ENCODE measurements at places on chromosomes 7 and 10.

- DNase-seq = no peak
These were observed 961 bp downstream of the SCRN1 start for GRCh38 chr7:29988424-29989256.

GRCh38 chr10:5595994-5596471, 70.4 kb downstream of the ASB13 start:
- no peak for DNase-seq

- DNase-seq = no peak
These were observed 32.9 kb upstream of the SLF2 start for GRCh38 chr10:100879741-100880360.

- no peak for DNase-seq
These were observed 225.8 kb upstream of the FAM3C start for GRCh38 chr7:121621937-121622336.

DNA sequence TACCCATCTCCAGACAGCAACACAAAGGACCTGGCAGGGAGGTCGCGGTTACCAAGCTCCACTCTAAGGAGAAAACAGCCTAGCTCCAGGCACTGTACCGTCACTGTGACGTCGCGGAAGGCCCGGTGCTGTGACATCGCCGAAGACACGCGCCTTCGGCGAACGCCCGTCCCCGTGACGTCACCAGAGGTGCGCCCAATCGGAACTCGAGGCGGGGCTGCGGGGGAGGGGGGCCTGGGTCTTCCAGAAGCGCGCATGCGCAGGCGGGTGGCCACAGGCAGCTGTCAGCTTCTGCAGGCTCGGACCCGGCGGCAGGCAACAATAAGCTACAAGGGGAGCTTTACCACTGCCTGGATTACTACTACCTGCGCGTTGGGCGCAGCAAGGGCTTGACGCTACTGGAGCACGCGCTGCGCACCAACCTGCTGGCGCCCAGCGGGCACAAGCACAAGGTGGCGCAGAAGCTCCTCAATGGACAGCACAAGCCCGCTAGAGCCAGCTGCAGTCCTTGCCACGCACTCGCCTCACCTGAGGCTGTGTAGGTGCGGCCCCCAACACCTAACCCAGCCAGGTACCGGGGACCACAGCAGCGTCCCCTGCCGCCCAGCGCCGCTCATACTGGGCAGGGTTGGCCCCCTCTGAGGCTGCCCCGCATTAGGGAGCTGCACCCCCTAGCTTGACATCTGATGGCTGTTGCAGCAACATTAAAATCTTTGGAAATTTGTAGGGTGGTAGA, 208.4 kb downstream of the TPST1 start:
- DNase-seq = peak; percentile 73

- no peak for DNase-seq
These were observed 8.2 kb downstream of the TWIST1 start for GRCh38 chr7:19109000-19109946.

DNA sequence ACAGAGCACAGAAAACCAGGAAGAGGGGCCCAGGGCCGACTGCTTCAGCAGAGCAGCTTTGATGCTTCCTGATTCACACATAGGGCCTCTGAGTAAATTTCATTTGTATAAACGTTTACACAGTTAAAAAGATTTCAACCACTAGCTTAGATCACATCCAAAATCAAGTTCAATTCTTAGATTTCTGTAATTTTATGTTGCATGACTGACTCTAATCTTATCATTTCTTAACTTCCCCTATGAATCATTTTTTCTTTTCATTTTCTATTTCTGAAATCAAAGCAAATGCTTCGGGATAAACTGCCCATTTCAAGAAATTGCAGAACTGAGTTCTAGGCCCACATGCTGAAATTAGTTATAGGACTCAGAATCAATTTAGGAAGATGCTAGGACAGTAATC, 224.7 kb downstream of the INHBA start:
- DNase-seq = no peak

DNA sequence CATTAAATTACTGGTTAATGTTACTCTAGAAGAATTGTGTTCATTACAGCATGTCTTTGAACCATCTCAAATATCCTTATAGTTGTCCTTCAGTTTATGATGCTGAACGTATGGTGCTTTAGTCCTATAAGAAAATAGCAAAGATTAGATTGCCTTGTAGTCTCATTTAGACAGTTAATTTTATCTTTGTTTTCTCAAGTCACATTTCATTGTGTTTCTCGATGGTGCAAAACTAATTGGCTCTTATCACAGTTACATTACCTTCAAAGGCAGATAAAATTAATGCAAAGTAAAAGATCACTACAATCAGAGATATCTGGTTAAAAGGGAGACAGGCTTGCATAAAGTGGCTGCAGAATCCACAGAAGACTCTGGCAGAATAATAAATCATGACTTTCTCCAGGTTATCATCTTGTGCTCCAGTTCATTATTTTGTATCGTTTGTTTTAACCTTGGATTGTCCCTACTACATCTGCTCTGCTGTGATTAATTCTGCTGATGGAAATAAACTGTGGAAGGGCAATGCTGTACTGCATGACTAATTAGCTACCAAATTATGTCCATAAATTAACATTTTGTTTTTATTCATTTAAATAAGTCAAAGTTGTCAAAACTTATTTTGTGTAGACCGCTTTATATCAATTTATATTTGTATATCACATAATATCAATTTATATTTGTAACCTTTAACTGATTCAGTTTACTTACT, 24.2 kb downstream of the PRPS1L1 start:
- no peak for DNase-seq

DNA sequence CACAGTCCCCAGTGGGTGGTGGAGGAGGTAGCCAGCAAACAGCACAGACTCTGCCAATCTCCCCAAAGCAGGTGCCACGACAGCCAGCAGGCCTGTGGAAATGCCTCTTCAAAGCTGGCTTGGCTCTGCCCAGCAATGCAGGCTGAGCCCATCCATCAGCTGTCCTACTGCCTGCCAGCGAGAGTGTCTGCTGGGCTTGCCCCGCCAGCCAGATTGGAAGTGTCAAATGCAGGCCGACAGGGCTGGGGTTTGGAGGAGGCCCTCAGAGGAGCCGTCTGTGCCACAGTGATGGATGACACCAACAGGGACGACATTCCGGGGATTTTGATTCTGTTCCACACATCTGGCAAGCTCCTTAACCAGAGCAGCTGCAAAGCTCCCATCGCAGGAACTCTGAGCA, 16.7 kb downstream of the HABP2 start:
- no peak for DNase-seq

DNA sequence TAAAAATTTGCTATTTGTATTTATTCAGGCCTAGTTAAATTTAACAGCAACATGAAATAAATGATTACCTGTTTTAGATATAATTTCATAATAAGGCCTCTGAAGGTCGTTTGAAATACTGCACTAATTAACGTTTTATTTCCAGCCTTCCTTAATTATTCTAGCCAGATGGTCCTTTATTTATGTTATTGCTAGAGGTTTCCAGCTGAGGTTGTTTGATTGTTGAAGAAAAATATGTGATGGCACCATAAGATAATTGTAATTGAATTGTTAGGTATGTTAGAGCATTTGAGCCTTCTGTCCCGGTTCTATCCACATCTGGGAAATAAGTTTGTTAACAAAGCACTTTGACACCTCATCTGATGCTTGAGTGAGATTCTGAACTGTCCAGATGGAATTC, 556.1 kb downstream of the ATRNL1 start:
- DNase-seq = no peak

DNA sequence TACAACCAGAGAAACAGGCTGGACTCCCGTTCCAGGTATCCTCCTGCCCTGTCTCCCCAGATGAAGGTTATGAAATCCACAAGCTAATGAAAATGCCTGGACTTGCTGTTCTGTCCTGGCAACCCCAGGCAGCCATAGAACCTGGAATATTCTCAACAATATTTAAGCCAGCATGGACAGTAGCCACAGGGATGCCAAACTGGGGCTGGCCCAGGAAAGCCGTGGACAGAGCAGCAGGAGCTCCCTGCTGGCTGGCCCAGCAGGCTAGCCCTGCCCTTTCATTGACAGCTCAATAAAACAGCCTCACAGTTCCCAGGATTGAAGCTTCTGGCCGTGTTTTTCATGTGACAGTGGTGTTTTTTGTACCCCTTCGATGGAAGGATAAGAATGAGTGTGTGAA, 230.6 kb downstream of the BMPER start:
- no peak for DNase-seq

DNA sequence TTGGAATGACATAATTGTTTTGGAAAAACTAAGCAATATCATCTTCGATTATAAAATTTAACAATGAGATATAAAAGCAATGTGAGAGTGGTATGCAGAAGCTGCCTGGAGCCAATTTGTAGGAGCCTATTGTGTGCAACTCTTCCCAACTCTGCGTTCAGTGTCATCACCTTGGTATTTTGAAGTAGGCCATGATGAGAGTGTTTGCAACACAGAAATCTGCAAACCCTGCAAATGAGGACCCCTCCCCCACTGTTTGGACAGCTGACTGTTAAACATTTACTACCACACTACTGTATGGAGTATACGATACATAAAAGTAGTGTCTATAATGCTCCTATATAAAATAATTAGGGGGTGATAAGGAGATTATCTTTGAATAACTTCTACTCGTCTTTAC, 531.3 kb downstream of the ATRNL1 start:
- DNase-seq = no peak

GRCh38 chr10:27500886-27501285, 3.2 kb upstream of the RAB18 start:
- DNase-seq = no peak

DNA sequence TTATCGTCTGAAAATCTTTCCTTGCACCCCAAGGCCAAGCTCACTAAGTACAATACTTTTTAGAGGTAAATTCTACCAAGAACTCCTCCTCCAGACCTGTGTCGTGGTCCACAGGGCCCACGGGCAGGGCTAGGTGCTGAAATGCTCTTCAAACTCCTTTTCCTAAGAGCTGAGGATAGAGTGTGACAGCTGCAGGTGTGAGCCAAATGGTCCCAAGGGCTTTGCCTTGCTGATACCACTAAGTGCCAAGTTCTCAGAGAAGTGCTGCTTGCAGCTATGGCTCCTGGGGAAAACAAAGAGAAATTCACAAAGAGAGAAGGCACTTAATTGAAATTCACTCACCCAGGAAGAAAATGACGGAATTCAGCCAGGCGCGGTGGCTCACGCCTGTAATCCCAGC, 868.9 kb upstream of the AUTS2 start:
- no peak for DNase-seq

- DNase-seq = no peak
These were observed 293.6 kb downstream of the CSTF2T start for GRCh38 chr10:51405580-51406351.

DNA sequence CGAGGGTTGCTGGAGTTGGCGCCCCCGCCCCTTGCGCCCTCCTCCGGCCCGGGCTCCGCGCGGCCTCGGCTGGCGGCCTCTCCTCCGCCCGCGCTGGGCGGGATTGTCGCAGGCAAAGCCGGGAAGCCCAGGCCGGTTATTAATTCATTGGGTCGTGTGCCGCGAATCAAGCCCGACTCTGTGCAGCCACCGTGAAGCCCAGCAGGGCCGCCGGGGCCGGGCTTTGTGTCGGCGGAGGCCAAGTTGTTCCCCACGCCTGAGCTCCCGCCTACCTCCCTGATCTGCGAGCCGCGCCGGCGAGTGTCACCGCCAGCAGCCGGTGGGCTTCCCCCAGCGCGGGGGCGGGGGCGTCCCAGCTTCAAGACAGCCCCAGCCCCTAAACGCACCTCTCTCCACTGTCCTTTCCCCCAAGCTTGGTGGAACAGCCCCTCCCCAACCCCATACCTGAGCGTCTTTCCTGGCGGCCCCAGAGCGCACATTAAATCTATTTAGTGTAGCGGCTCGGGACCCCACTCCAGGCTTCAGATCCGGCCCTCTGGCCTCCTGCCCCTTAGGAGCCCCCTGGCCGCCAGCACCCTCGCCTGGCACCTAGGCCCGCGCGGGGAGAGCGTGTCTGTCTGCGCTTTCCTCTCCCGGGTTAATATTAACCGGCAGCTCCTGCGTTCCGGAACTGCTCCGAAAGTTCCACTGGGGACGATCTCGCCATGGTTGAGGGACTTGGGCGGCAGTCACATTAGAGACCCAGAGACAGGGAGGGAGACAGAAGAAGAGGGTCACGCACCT, 3.5 kb downstream of the SHH start:
- no peak for DNase-seq

GRCh38 chr7:11934796-11935195, 102.8 kb upstream of the THSD7A start:
- no peak for DNase-seq
